A549 treated with DMSO at 1 μM for 4 hours (cell line): ENCODE measurements at places on chromosomes 6 and 20. TPM values are rescaled to one million over a fixed set of nuclear protein-coding genes. Genes with fewer than 3 reads are reported as not detected.

Gene SPAG4
- total RNA-seq: 3.0 to 5.2 TPM (median 4.8 TPM) in 5 replicates

Gene PRDM13
- total RNA-seq: 0.83 to 1.2 TPM (median 0.93 TPM) in 5 replicates

Gene TNFRSF6B
- total RNA-seq: 0.81 to 1.1 TPM (median 1.0 TPM) in 4 of 5 replicates, not detected in the other

Gene HLA-DQA1
- total RNA-seq: not detected in 5 replicates

Gene LTB
- 0.29 to 0.50 TPM (median 0.49 TPM) in 5 replicates for total RNA-seq

Gene TRIM40
- not detected in 5 replicates for total RNA-seq

Gene PACSIN1
- total RNA-seq: 0.04 to 0.14 TPM (median 0.06 TPM) in 5 replicates

Gene DTNBP1
- total RNA-seq: 10.9 to 14.9 TPM (median 11.6 TPM) in 5 replicates

Gene BPI
- total RNA-seq: not detected in 5 replicates

Gene LCA5
- 0.59 to 1.3 TPM (median 1.0 TPM) in 5 replicates for total RNA-seq

Gene HUS1B
- 0.09 to 0.41 TPM (median 0.25 TPM) in 4 of 5 replicates, not detected in the other for total RNA-seq

Gene LPA
- total RNA-seq: 0.02 to 0.03 TPM in 2 of 5 replicates, not detected in the others

Gene DNMT3B
- 3.8 to 5.3 TPM (median 5.1 TPM) in 5 replicates for total RNA-seq

Gene SLC12A5
- 11.4 to 17.7 TPM (median 12.1 TPM) in 5 replicates for total RNA-seq

Gene HLA-DRB5
- not detected in 5 replicates for total RNA-seq

Gene HLA-DOB
- 0.07 to 0.30 TPM (median 0.16 TPM) in 4 of 5 replicates, not detected in the other for total RNA-seq

Gene CCN2
- 22.6 to 39.7 TPM (median 26.4 TPM) in 5 replicates for total RNA-seq

Gene C6orf163
- 0.15 to 0.19 TPM (median 0.17 TPM) in 3 of 5 replicates, not detected in the others for total RNA-seq

Gene STX7
- 19.0 to 26.6 TPM (median 23.8 TPM) in 5 replicates for total RNA-seq

Gene CDH26
- 0.09 to 0.28 TPM (median 0.12 TPM) in 4 of 5 replicates, not detected in the other for total RNA-seq

Gene CAPN11
- total RNA-seq: not detected in 5 replicates
